ENCODE measurements at places on chromosomes 3 and 15.

DNA sequence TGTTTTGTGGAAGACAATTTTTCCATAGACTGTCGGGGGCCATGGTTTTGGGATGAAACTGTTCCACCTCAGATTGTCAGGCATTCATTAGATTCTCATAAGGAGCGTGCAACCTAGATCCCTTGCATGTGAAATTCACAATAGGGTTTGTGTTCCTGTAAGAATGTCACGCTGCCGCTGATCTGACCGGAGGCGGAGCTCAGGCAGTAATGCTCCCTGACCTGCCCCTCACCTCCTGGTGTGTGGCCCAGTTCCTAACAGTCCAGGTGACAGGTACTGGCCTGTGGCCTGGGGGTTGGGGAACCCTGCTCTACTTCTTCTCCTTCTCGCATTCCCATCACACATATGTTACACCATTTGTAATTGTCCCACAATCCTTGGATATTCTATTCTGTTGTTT is 11.0 kb downstream of the CHRNA7 start:
- no peak for DNase-seq

DNA sequence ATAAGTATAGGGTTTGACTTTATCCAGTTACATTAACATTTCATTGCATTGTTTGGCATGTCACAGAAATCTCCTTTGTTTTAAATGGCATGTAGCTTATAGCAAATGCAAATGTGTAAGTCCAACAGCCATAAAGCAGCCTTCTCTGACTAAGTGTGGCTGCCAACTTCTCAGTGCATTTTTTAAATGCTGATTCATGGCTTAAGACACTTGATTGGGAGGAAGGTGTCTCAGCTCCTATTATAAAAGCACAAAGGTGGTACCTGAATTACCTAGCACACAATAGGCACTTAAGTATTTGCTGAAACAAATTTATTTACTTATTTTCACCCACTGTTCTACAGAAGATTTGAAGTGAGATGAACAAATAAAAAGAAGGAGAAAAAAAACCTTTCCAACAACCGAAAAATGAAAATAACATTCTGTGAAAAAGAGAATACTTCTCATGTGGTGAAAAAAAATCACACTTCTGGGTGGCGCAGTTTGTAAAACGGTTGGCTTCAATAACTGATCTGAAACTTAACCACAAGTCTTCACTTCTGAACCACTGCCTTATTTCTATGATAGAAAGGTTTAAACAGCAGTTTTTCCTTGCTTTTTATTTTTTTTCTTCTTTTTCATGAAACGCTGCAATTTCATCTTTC is 105.5 kb upstream of the ICE2 start:
- DNase-seq, result no peak

GRCh38 chr3:119551598-119551997 is 7.8 kb downstream of the CD80 start:
- DNase-seq, result no peak

GRCh38 chr3:150372320-150372719 is 35.8 kb upstream of the TSC22D2 start:
- DNase-seq, result no peak
